ENCODE measurements at places on chromosomes 5 and 9.

DNA sequence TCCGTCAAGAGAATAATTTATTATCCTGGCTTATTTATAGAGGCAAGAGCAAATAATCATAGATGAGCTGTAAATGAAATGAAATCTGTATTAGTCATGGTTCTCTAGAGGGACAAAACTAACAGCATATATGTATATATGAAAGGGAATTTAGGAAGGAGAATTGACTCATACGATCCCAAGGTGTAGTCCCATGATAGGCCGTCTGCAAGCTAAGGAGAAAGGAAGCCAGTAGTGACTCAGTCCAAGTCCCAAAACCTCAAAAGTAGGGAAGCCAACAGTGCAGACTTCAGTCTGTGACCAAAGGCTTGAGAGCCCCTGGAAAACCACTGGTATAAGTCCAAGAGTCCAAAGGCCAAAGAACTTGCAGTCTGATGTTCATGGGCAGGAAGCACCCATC lies 515.9 kb upstream of the CYLC2 start:
- no peak for DNase-seq

GRCh38 chr9:88551546-88552137 lies 16.7 kb downstream of the NXNL2 start:
- no peak for DNase-seq

GRCh38 chr5:153136910-153137614 lies 353.4 kb upstream of the GRIA1 start:
- DNase-seq = no peak

DNA sequence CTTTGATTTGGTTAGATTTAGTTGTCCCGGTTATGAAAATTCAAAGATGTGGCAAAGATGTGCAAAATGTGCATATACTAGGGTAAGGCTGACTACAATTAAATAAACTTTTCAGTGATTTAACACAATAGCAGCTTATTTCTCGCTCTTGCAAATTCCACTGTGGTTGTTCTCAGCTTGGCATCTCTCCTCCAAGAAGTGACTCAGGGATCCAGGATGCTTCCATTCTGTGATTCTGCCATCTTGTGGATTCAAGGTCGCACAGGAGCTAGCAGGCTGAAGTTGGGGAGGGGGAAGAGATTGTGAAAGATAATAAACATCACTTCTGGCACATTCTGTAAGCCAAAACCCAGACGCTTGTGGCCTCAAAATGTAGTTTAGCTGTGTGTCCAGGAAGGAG lies 60.1 kb upstream of the TGFBR1 start:
- DNase-seq = no peak

GRCh38 chr9:132983491-132984201 lies 5.2 kb downstream of the GFI1B start:
- DNase-seq = no peak

DNA sequence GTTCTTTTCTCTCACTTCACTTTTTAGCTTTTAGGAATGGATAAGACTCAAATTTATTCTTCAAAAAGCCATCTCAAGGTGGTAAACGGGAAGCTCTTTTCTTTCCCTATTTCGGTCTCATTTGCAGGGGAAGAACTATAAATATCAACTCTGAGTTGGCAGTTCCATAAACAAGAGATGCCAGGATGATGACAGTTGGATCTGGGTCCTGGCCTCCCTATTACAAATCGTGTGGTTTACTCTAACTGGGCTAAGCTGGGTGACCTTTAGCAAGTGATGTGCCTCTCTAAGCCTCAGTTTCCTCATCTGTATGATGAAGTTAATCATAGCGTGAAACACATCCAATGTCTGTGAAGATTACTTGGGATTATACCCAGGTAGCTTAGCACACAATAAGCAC lies 44.2 kb downstream of the TLE4 start:
- no peak for DNase-seq

DNA sequence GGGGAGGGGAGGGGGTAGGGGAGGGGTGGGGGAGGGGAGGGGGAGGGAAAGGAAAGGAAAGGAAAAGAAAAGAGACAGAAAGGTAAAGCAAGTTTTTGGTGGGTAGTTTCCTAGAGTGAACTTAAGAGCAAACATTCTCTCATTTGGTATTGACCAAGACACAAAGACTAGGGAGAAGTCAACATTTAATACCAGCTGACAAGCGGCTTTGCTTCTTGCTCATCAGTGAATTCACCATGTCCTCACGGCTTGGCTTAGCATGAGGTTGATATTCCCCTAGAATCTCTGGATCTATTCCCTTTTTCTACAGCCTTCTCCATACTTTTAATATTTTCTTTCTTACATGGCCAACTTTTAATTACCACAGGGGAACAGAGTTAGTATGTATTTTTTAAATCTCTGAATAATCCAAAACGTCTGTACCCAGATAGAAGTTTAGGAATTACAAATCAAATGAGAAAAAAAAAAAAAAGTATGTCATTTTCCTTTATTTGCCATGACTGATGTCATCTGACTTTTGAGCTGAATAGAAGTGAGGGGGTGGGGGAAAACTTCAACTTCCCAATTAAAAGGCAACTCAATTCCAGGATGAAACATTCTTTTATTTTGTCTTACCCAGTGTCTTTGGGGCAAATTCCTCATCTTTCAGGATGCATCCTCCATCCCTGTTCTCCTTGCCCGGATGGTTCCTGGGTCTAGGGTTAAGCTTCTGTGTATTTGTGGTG lies 40.1 kb upstream of the GLIS3 start:
- DNase-seq = no peak

GRCh38 chr5:117131876-117132275 lies 557.3 kb upstream of the SEMA6A start:
- no peak for DNase-seq

DNA sequence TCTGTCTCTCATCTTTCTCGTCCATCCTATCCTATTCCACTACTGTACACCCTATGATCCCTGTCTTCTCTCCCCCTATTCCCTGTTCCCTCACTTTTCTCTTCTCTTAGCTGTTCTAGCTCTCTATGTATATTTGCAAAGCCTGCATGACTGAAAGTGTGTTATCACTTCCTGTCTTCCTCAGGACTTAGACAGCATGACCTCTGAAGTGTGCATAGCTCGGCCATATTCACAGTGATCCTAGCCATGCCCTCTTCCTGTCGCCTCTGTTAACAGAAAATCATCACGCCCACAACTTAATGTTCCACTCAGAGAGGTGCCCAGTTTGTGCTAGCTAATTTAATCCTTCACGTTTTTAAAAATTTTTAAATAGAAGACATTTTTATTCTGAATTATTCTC lies 35.8 kb upstream of the CDH6 start:
- no peak for DNase-seq

GRCh38 chr9:68558545-68558944 lies 17.9 kb upstream of the TMEM252 start:
- no peak for DNase-seq

- no peak for DNase-seq
These were observed 60.9 kb downstream of the NNT start for GRCh38 chr5:43663916-43664315.

DNA sequence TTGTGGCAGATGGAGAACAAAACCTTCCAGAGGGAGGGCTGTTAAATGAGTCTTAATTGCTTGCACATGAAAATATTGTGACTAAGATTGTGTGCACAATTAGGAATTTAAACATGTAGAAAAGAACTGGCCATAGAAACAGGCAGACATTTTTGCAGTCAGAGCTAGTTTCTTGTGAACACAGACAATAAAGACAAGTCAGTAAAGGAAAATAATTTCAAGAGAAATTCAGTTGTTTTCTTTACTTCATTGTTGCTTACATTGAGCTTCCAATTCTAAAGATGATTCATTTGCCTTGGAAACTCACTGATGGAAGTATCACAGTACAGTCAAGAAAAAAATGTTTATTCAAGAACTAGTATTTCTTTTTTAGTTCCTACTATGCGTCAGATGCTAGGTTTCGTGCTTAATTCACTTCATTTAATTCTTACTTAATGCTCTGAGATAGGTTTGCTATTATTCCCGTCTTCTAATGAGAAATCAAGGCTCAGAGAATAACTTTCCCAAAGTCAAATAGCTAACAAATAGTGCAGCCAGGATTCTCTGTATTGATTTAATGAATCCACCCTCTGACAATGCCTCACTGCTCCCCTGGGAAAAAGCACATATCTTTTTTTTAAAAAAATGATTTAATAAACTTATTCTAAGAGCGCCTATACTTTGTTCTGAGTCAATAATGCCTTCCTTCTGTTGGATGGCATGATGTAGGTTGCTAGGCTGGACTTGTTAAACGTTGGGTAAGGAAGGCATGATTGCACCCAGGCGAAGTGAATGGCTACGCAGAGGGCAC lies 581.4 kb downstream of the RAB3C start:
- no peak for DNase-seq

GRCh38 chr5:132594170-132594569 lies 37.4 kb downstream of the RAD50 start:
- DNase-seq = no peak

GRCh38 chr5:128318691-128319090 lies 219.4 kb downstream of the FBN2 start:
- no peak for DNase-seq

DNA sequence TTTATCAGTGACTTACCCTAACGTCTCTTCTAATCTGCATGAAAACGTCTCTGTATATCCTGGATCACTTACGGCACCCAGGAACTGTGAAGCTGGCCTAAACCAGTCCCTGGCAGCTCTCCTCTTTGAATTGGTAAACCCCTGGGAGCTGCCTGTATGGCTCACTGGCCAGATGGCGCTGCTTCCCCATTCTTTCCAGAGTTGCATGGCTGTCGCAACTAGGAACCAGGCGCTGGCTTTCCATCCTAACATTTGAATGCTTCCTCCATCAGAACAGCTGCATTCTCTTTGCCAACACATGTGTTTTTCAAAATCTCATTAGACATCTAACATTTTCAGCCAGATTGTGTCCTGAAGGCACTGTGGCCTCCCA lies 8.0 kb upstream of the PCA3 start:
- DNase-seq = no peak

- no peak for DNase-seq
These were observed 135.5 kb upstream of the KLF9 start for GRCh38 chr9:70549926-70550325.

DNA sequence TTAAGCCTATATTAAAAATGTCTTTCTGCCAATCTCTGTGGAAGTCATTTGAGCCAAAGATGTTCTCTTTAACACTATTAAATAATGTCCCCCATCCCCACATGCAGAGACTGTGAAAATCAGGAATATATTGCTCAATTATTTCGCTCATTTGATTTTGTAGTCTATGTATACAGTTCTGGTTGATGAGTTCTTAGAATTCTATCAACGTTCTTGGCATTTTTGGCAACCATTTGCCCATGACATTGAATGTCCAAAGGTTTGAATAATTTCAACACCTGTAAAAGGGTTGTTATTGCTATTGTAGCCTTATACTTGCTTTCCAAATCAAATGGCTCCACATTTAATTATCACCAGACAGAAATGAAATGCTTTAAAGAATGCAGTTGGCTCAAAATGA lies 536.1 kb downstream of the CAAP1 start:
- no peak for DNase-seq

GRCh38 chr9:134936346-134937163 lies 18.8 kb upstream of the FCN1 start:
- no peak for DNase-seq

- DNase-seq = no peak
These were observed 12.1 kb downstream of the PDCL start for GRCh38 chr9:122816163-122816867.

DNA sequence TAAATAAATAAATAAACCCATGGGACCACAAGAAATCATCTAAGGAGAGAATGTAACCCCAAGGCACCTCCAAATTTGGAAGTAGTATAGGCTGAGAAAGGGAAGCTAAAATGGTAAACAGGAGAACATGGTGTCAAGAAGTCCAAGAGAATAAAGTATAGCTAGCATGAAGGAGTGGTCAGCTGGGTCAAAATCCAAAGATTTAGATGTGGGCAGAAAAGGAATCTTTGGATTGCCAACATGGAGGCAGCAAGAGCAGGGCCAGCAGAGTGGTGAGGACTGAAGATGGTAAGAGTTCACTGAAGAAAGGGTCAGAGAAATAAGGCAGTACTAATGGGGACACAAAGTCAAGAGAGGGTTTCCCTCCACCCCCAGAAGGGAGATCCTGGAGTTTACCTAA lies 53.0 kb downstream of the TSSK1B start:
- no peak for DNase-seq

GRCh38 chr9:86979657-86980056 lies 32.4 kb upstream of the GAS1 start:
- DNase-seq = no peak

DNA sequence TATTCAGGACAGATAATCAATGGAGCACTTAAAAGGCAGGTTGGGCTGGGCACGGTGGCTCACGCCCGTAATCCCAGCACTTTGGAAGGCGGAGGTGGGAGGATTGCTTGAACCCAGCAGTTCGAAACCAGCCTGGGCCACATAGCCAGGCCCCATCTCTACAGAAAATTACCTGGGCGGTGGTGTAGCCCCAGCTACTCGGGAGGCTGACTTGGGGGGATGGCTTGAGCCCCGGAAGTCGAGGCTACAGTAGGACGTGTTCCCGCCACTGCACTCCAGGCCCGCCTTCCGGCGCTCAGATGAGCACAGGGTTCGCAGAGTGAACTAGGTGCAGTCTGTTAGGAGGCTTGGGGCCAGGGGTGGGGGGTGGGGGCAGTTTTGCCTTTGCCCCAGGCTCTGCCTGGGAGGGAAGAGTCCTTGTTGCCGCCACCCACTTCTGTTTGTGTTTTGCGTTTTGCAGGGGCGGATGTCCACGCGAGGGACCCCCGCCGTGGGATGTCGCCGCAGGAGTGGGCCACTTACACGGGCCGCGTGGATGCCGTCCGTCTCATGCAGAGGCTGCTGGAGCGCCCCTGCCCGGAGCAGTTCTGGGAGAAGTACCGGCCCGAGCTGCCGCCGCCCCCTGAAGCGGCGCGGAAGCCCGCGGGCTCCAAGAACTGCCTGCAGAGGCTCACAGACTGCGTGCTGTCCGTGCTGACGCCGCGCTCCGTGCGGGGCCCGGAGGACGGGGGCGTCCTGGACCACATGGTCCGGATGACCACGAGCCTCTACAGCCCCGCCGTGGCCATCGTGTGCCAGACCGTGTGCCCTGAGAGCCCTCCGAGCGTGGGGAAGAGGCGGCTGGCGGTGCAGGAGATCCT lies 85.2 kb downstream of the ANKRD33B start:
- no peak for DNase-seq

DNA sequence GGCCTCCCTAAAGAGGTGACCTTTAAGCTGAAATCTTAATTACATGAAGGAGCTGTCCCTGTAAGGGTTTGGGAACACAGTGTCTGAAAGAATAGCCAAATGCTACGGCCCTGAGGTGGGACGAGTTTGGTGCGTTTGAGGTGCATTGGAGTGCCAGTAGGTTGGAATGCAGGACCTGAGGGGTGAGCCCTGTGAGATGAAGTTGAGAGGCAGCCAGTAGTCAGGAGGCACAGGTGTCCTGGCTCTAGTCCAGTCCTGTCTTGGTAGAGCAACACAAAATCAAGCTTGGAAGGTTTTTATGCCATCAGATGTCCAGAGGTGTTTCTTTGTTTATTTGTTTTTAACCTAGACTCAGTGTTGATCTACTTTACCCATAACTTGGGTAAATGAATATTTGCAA lies 108.5 kb downstream of the ARHGAP26 start:
- no peak for DNase-seq

GRCh38 chr9:128921881-128922763 lies 1.3 kb downstream of the PHYHD1 start:
- DNase-seq = no peak

GRCh38 chr9:90775657-90776056 lies 26.0 kb upstream of the SYK start:
- no peak for DNase-seq

Data from HS-27A (cell line).